ENCODE measurements at places on chromosomes 7 and 10. TPM values are rescaled to one million over a fixed set of nuclear protein-coding genes. Genes with fewer than 3 reads are reported as not detected.

Gene CAV2
- total RNA-seq: 3.1 TPM

- H3K27me3 ChIP-seq: no peaks in the 10 kb centered on the region
- H3K4me1 ChIP-seq: no peaks in the 10 kb centered on the region
- no peak overlapping the region for H3K27ac ChIP-seq
- no peaks in the 10 kb centered on the region for H3K36me3 ChIP-seq
Measured at GRCh38 chr7:32191305-32191704, 121.1 kb upstream of the PDE1C start.

GRCh38 chr10:269440-270074 is 134.3 kb downstream of the ZMYND11 start:
- peaks cover 4% of the 10 kb centered on the region for H3K27me3 ChIP-seq
- no peak overlapping the region for H3K4me3 ChIP-seq
- DNase-seq: no peak
- no peaks in the 10 kb centered on the region for H3K36me3 ChIP-seq
- H3K4me1 ChIP-seq: peaks cover 5% of the 10 kb centered on the region

Gene TMEM213
- total RNA-seq: not detected

GRCh38 chr10:22434521-22434920 is 89.2 kb downstream of the SPAG6 start:
- H3K4me1 ChIP-seq: peaks cover 23% of the 10 kb centered on the region
- no peaks in the 10 kb centered on the region for H3K36me3 ChIP-seq
- H3K4me3 ChIP-seq: no peak overlapping the region
- peaks cover 10% of the 10 kb centered on the region for H3K27me3 ChIP-seq
- H3K27ac ChIP-seq: no peak overlapping the region

DNA sequence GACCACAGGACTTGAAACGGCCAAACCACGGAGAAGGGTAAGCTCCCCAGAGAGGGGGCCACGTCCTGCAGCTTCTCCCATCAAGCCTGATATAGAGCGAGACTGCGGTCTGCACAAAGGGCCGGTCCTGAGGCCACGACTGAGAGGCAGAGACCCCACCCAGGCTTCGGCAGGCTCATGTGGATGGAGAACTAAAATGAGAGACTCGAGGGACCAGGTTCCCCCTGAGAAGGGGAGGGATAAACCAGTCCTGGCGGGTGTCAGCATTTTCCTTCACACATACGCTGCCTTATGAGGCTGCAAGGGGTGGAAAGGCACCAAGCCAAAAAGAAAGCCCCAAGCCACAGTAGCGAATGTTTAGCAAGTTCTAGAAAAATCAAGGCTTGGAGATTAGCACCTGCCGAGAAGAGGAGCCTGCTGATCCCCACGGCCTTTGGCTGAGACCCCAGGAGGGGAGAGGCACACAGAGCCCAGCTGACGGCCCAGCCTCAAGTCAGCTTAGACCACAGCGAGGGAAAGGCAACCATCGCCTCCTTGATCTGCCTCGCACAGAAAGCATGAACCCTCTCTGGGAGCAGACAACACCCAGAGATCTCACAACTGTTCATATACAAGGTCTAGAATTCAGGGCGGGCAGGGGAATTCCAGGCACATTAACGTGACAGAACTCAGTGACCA is 92.6 kb upstream of the RNF32 start:
- peaks cover 3% of the 10 kb centered on the region for H3K36me3 ChIP-seq
- H3K4me1 ChIP-seq: peaks cover 2% of the 10 kb centered on the region
- H3K27me3 ChIP-seq: no peaks in the 10 kb centered on the region
- no peak for DNase-seq
- no peak overlapping the region for H3K27ac ChIP-seq
- no peak overlapping the region for H3K4me3 ChIP-seq

Gene NXPH1
- total RNA-seq: not detected

DNA sequence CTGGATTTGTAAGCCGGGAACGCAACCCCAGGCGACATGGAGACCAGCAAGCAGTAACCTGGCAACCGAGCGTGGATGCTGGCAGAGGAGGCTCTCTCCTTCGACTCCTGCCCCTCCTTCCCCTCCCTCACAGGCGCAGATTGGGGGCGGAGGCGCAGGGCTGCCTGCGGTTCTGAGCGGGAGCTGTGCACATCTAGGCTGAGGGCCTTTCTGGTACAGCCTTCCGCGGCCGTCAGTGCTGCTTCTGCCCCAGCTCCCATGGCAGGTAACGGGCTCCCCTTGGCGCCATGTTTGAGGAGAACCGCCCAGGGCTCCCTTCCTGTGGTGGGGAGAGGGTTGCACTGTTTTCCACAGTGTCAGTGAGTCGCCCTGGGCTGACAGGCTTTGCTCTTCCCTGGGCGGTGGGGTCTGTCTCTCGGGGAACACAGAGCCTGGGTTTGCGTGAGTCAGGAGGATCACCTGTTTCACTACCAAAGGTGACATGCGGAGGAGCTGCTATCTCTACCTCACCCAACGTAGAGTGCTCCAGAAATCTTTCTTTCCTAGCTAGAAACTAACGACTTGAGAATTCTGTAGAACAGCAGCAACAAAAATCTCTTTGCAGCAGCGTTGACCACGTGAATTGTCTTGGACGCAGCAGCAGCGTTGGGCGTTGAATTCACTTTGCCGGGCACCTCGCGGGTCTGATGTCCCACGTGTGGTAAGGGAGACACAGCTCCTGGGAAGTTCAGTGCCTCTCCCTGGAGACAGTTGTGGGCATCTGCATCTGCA is 154.8 kb upstream of the COBL start:
- H3K27me3 ChIP-seq: peaks cover 6% of the 10 kb centered on the region
- H3K27ac ChIP-seq: no peak overlapping the region
- no peaks in the 10 kb centered on the region for H3K4me1 ChIP-seq
- H3K36me3 ChIP-seq: no peaks in the 10 kb centered on the region
- no peak for DNase-seq

Gene DGKI
- 0.26 TPM for total RNA-seq

Gene PAX4
- not detected for total RNA-seq

- no peak for DNase-seq
- H3K4me3 ChIP-seq: no peak overlapping the region
- H3K36me3 ChIP-seq: no peaks in the 10 kb centered on the region
- H3K4me1 ChIP-seq: no peaks in the 10 kb centered on the region
- peaks cover 30% of the 10 kb centered on the region for H3K27me3 ChIP-seq
Measured at GRCh38 chr10:34192646-34193045, 622.5 kb downstream of the PARD3 start.

GRCh38 chr10:47013507-47014154 is 102.4 kb downstream of the PTPN20 start:
- H3K27me3 ChIP-seq: peaks cover 39% of the 10 kb centered on the region
- H3K36me3 ChIP-seq: no peaks in the 10 kb centered on the region
- DNase-seq: no peak
- H3K4me3 ChIP-seq: no peak overlapping the region
- H3K4me1 ChIP-seq: no peaks in the 10 kb centered on the region

DNA sequence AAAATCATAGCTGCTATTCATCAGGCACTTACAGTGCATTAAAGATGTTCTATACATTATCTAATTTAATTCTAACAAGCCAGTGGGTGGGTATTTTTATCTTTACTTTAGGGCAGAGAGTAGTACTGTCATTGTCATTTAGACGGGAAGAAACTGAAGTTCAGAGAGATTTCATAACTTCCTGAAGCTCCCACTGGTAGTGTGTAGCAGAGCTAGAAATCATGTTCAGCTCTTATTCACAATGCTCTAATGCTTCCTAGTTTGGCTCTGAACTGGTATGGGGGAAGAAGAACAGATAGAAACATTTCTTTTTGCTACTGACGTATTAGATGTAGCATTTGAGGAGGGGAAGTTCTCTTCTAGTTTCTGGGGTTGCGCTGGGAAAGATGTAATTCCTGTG is 116.7 kb downstream of the CYP26A1 start:
- H3K27me3 ChIP-seq: peaks cover 44% of the 10 kb centered on the region
- H3K36me3 ChIP-seq: no peaks in the 10 kb centered on the region
- DNase-seq: no peak
- no peak overlapping the region for H3K27ac ChIP-seq
- H3K4me3 ChIP-seq: no peak overlapping the region

DNA sequence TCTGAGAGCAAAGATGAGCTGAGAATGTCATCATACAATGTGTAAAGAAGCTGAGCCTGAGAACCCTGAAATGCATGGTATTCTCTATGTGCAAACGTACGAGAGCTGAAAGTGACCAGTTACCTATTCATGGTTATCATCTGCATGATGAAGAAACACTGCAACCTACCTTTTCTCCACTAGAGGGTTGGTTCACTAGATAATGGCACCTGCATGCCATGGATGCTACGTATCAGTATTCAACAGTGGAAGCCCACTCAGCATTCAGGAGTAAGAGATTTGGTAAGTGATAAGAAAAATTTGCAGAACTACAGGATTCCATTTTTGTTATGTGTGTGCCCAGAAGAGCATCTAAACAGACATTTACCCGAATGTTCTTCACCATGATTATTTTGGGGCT is 145.4 kb downstream of the PTPRN2 start:
- H3K36me3 ChIP-seq: no peaks in the 10 kb centered on the region
- H3K27ac ChIP-seq: no peak overlapping the region
- DNase-seq: no peak
- no peak overlapping the region for H3K4me3 ChIP-seq

GRCh38 chr7:2044883-2045471 is 187.8 kb downstream of the MAD1L1 start:
- H3K4me1 ChIP-seq: peaks cover 21% of the 10 kb centered on the region
- no peak overlapping the region for H3K27ac ChIP-seq
- no peaks in the 10 kb centered on the region for H3K27me3 ChIP-seq

GRCh38 chr10:74875068-74875467 is 48.7 kb downstream of the KAT6B start:
- DNase-seq: no peak
- H3K4me3 ChIP-seq: no peak overlapping the region
- H3K27me3 ChIP-seq: no peaks in the 10 kb centered on the region
- H3K36me3 ChIP-seq: peaks cover 1% of the 10 kb centered on the region
- no peak overlapping the region for H3K27ac ChIP-seq
